ENCODE measurements at places on chromosomes 6 and 20. TPM values are rescaled to one million over a fixed set of nuclear protein-coding genes. Genes with fewer than 3 reads are reported as not detected.
A peak's percentile ranks its signal among the peaks of the same experiment; 100 is the strongest.

- DNase-seq = no peak
These were observed 72.4 kb downstream of the MLIP start for GRCh38 chr6:54183616-54184015.

GRCh38 chr6:20946022-20946421 is 411.8 kb downstream of the CDKAL1 start:
- DNase-seq = no peak

- no peak for DNase-seq
These were observed 71.8 kb downstream of the INSM1 start for GRCh38 chr20:20439602-20440190.

DNA sequence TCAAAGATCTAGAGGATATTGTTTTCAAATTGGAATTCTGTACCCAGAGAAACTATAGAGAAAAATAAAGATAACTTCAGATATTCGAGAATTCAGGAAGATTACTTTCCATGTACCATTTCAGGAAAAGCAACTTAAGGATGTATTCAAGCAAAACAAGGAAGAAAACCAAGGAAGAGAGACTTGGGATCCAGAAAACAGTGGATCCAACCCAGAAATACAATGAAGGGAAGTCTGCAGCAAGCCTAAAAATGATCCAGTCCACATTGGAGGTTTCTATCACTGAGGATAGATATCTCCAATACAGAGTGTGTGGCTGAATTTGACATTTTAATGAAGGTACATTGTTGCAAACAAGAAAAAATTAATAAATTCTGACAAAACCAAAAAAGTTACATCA is 201.0 kb downstream of the EYA2 start:
- no peak for DNase-seq

GRCh38 chr6:106674541-106675229 is 45.3 kb downstream of the QRSL1 start:
- no peak for DNase-seq

DNA sequence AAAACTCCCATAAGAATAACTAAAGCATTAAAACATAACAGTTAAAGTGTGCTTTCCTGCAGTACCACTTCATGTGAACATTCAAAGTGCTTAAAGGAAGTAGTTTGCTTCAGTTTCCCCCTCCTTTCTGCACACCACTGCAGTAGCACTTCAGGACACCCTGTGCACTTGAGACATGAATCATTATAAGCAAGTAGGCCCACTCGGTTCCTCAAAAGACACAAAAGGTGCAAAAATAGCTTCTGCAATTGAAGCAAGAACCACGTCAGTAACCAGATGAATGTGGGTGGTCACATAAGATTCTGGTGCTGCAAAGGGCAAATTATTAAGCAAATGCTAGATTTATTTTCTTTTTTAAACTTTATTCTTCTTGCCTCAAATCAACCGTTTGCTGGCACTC is 160.6 kb downstream of the HIVEP2 start:
- DNase-seq = no peak

DNA sequence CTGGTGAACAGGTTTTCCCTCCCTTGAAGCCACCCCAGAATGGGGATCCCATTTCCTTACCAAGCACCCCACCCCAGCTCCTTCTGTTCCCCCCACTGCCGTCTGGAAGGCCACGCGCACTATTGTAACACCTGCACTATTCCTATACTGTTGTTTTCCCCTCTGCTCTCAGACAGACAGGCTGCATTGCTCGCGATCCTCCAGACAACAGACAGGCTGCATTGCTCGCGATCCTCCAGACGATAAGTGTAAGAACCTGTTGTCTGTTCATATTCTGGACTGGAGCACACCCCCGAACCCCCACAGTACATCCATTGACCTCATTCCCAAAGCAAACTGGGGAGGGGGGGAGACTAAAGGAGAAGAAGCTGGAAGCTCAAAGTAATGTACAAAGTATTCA is 72.7 kb downstream of the LY86 start:
- no peak for DNase-seq

DNA sequence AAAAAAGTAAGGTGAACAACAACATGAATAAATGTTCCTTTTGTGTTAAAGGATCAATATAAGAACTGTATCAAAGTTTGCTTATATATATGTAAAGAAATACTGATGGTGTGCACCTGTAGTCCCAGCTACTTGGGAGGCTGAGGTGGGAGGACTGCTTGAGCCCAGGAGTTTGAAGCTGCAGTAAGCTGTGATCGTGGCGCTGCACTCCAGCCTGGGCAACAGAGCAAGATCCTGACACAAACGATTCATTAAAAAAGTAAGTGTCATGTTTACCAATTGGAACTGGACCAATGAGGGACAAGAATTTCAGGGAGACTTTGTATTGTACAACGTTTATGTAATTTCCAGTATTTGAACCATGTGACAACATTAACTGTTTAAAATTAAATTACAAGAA is 5.0 kb upstream of the PHF20 start:
- DNase-seq = no peak

DNA sequence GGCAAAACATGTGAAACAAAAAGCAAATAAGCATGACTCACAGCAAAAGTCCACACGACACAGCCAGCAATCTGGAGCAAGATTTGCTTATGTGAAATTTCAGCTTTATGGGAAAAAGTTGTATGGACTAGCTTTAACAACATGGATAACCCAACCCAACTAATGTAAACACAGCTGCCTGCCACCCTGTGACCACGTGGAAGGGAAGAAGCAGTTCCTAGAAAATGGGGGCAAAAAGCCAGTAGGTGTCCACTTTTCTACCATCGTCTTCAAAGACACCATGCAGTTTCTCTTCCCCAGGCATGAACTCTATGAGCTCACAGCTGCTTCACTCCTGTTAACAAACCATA is 425.4 kb upstream of the RNF217 start:
- no peak for DNase-seq

GRCh38 chr6:116471531-116471930 is 10.4 kb downstream of the CALHM6 start:
- DNase-seq = no peak

DNA sequence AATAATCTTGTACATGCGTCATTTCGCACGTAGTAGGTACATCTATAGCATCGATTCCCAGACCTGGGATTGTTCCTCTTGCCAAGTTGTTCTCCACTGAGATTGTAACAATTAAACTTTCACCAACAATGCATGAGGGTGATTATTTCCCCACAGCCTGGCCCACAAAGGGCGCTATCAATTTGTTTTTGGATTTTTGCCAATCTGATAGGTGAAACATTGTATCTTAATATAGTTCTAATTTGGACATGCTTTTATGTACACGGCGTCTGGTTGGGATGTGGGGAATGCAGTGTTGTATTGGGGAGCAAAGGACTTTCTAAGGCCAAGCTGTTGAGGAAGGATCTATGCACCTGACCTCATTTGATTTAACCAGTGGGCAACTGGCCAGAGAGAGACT is 59.5 kb downstream of the VEGFA start:
- DNase-seq = no peak

DNA sequence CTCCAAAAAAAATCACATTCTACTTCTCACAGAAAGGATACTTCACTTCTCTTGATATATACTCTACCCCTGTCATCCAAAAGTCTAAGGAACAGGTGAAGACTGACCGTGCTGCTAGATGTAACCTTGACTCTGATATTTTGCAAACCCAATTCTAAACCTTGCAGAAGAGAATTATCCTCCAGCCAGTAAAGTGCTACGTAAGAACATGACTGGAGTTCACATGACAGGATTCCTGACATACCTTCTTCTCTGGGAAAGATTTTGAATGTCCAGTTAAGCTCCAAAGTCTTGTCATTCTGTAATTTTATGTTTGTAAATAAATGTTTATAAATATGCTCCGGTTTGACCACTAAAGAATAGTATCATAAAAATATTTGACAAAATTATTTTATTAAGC is 35.8 kb downstream of the BTBD9 start:
- no peak for DNase-seq

DNA sequence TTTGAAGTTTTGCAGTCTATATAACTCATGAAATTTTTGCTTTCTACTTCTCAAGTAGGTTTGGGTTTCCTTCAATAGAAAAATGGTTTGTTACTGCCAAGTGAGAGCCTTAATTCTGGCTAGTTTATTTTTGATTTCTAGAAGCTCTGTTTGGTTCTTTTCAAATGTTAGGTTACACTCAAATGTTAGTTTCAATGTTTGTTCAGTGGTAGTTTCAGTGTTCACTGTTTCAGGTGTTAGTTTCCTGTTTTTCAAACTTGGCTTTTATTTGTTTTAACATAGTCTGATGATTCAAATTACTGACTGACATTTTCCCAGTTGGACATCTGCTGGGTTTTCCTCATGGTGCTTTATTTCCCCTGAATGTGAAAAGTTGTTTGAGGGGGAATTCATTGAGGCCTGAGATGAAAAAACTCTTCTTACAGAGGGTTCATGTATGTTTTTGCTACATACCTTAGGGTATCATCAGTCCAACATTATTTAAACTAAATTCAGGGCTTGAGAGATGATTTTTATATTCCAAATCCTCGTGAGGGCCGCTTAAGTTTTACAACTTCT is 189.0 kb downstream of the JARID2 start:
- DNase-seq = no peak

DNA sequence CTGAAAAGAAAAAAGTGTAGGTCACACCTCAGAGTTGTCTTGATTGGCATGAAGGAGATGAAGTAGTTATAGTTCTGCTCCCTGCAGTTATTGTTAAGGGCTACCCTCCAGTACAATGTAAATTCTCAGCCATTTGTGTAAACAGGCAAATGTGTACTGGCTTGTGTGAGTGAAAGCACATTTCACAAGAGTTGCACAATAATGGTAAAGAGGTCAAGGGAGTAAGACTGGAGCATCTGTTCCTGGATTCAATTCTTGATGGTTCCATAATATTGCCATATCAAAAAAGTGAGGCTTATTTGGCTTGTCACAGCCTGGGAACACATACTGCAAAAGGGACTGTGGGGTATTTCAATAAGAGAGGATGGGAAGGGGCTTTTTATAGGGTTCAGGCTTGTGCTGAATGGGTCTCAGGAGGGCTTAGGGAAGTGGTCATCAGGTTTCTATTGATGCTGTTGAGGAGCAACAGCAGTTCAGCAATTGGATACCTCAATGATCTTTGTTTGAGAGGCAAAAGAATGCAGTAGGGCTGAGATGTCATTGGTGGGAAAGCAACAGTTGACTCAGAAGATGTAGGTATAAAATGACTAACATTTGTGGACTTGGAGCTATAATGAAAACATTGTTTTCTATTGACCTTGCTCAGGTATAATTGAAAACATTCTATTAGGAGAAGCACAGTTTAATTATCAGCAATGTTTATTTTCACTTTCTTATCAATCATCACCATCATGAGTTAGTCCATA is 402.6 kb downstream of the BCKDHB start:
- no peak for DNase-seq

DNA sequence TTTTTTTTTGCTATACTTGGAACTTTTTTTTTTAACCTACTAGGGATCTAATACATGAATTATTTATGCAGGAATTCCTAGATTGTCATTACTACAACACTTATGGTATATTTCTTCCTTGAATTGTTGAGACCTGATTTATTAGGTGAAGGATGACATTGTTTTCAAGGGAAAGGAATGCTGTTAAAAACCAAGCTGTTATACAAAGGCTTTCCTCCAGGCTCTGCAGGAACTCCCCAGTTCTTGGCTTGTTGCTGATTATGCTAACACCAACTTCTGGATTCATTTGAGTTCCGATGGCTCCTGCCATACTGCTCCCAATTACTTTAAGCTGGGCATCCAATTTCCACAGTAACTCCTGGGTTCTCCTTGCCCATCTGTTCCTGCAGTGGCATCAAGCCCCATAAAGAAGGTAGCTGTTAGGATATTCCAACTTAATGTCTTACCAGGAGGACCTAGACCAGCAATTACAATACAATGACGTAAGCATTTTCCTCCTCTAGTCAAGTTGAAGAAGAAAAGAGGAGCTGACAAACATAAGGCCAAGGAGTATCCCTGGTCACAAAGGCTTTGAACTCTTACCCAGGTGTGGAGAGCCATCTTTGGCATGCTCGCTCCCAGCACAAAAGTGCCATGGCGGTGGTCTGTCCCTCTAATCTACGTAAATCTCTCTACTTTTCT is 215.9 kb upstream of the AGPAT4 start:
- no peak for DNase-seq

GRCh38 chr20:61755971-61756845 is 309.5 kb downstream of the TAF4 start:
- no peak for DNase-seq

- no peak for DNase-seq
These were observed 26.6 kb downstream of the FOXC1 start for GRCh38 chr6:1636272-1636825.

DNA sequence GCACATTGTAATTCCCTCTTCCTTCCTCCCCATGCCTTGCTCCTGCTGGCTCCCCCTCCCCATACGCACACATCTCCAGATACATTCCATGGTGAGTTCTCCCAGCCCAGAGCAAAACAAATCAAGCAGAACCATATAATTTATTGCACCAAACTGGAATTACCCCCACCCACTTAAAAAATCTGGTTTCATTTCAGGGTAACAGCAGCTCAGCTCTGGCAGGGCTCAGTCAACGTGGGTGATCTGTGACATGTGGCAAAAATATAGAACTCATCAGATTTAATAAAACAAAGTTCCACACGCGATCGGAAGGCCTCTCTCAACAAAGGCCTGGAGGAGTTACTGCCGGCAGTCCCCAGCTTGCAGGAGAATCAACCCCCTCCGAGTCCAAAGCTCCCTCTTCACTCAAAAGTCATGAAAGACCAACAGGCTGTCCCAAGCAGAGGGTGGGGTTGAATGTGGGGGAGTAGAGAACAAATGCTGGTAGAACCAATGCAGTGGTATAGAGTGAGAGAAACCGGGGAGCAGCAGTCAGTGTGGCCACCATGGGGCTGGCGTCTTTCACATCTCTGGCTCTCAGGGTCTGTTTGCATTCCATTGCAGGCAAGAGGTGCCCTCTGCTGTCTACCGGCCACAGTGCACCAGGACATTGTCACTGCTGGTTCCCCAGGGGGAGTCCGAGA is 323.3 kb upstream of the NT5E start:
- peak; percentile 99 for DNase-seq

DNA sequence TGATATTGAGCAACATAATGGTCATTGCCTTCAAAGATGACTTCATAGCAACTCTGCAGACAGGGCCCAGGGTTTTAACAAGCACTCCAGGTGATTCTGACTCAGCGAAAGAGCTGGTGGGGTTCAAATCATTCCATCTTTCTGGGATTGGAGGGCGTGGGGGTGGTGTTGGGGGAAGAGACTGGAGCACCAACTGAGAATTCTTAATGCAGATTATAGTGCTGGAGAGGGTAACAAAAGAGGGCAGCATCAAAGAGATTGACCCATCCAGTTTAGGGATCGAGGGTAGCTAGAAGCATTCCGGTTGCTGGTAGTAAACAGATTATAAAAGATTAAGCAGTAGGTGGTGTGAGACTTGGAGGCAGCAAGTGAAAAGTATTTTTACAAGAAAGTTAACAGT is 15.9 kb downstream of the PFDN4 start:
- DNase-seq = no peak

Gene ZNF165
- total RNA-seq = 0.08 TPM

Gene RHAG
- total RNA-seq = not detected

Gene TBX18
- 35.1 TPM for total RNA-seq

Gene ARFGAP1
- 63.0 TPM for total RNA-seq

Gene ARFGEF3
- not detected for total RNA-seq

Gene PRKN
- not detected for total RNA-seq

Gene MOXD1
- total RNA-seq = 37.3 TPM

Gene MYB
- 0.16 TPM for total RNA-seq

Gene RNF144B
- total RNA-seq = 8.1 TPM
